ENCODE measurements at places on chromosomes 4 and X.

- DNase-seq: no peak
These were observed 412.8 kb downstream of the HNRNPD start for GRCh38 chr4:81960961-81961360.

- DNase-seq: no peak
These were observed 58.9 kb upstream of the NXF3 start for GRCh38 chrX:103151799-103152198.

DNA sequence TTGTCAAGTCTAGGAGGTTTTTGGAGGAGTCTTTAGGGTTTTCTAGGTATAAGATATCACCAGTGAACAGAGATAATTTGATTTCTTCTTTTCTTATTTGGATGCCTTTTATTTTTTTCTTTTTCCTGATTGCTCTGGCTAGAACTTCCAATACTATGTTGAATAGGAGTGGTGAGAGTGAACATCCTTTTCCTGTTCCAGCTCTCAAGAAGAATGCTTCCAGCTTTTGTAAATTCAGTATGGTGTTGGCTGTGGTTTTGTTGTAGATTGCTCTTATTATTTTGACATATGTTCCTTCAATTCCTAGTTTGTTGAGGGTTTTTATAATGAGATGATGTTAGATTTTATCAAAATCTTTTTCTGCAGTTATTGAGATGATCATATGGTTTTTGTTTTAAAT is 165.6 kb upstream of the WDFY3 start:
- no peak for DNase-seq

DNA sequence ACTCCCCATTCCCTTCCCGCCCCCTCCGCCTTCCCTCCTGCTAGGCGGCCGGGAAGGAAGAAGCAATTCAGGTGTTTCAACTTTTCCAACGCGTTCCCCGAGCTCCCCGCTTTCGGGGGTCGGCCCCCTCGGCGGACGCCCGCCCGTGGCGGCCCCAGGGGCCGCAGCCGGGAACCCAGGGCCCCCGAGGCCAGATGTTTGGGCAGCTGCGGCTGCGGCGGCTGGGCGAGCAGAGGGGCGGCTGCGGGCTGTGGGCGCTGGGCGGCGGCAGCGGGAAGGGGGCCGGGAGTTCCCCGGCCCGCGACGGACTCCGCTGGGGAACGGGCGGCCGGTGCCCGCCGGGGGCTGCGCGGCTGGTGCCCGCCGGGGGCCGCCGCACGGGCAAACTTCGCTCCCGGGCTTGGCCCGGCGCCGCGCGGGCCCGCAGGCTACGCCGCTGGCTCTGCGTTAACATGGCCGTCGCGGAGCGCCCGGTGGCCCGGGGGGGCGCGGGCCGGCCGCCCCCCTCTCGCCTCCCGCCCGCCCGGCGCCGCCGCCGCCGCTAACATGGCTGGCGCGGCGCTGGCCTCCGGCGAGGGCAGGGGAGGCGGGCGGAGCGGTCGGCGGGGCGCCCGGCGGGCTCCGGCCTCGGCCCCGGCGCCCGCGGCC is 510 bp downstream of the HMGB3 start:
- DNase-seq: no peak

DNA sequence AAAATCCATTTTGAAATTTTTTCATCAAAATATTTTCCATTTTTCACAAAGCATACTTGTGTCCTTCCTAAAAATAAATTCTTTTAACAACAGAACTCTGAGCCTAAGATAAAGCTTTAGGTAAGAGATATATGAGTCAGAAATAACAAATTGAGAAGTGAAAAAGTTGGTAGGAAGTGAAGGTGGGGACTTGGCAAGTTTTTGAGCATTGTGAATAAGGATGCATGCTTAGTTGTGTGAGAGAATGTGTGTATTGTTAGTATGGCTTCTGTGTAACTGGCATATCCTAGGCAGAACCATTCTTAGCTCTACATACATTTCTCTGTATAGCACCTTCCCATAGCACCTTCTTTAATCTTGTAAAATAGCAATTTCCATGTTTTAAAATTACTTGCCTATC is 6.8 kb downstream of the ASB5 start:
- DNase-seq: no peak

DNA sequence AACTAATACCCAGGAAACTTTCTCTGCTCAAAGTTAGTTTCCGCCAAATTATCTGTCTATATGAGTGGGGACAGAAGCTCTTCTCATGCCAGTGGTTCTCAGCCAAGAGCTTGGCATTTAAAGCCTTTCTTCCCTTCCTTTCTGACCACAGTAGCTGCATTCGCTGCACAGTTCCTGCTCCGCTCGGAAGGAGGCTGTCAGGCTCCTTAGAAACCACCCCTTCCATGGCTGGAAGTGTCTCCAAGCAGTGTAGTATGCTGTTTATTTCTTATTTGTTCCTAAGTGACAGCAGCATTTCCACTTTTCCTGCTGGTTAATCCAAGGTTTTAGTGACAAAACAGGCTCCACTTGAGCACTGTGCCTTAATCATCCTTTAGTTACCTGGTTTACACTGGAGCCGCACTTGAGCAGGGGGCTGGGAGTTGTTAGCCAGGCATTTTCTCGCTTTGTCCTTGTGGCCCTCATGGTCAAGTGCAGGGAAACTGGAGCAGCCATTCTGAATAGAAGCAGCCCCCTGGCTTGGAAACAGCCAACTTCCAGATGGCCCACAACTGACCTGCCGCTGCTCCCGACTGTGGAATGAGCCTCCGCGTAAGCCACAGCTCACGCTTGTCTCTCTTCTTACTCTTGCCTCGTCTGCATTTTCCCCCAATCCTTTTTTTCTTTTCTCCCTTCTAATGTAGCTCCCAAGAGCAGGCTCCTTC is 739.4 kb upstream of the TENM3 start:
- DNase-seq: no peak

DNA sequence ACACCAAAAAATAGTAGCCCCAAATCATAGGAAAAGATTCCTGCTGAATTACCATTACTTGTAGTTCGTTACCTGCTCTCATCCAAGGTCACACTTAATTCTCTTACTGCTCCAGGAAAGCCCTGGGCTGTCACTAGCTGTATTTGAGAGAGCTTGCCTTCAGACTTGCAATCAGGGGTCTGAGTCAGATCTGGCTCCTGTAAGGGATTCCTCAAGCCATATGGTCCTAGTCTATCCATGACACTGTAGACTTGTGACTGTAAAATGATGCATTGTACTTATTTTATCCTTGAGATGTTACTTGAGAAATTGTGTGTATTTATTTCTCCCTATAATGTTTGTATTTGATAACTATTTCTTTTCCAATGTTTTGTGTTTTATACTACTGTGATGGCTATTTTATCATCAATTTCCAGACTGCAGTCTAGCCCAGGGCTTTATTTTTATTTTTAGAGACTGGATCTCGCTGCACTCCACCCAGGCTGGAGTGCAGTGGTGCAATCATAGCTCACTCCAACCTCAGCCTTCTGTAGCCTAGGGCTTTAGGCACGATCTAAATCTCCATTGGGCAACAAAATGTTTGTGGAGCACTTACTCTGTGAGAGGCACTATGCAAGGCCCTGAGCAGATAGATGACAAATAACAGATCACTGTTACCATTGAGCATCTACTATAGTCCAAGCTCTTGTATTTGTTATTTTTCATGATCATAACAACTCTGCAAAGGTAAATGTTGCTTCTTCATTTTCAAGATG is 24.2 kb downstream of the ERVMER34-1 start:
- DNase-seq: no peak

DNA sequence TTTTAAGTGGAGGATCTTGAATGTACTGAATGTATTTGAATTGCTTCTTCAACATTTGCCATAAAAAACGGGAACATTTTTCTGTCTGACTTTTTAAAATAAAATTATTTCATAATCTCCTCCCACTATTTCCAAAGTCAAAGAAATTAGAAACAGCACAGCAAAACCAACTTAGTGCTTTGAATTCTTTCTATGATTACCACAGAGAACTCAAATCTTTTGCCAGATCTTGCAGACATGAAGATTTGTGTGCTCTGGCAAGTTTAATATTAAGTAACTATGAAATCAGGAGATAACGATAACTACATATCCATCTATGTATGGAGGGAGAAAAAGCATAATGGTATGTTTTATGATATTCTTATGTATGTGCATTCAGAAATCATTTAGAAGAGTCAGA is 982.2 kb downstream of the PCDH7 start:
- no peak for DNase-seq

- DNase-seq: no peak
These were observed 86.2 kb downstream of the MAMLD1 start for GRCh38 chrX:150449313-150449712.

DNA sequence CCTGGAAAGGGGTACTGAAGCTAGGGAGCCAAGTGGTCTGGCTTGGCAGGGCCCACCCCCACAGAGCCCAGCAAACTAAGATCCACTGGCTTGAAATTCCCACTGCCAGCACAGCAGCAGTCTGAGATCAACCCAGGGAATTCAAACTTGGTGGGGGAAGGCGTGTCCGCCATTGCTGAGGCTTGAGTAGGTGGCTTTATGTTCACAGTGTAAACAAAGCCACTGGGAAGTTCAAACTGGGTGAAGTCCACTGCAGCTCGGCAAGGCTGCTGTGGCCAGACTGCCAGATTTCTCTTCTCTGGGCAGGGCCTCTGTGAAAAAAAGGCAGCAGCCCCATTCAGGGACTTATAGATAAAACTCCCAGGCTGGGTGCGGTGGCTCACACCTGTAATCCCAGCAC is 58.9 kb downstream of the TFDP3 start:
- no peak for DNase-seq
